ENCODE measurements at places on chromosomes 11 and 22.

- DNase-seq = no peak
Observed at GRCh38 chr11:66851239-66851596, 5.6 kb upstream of the LRFN4 start.

DNA sequence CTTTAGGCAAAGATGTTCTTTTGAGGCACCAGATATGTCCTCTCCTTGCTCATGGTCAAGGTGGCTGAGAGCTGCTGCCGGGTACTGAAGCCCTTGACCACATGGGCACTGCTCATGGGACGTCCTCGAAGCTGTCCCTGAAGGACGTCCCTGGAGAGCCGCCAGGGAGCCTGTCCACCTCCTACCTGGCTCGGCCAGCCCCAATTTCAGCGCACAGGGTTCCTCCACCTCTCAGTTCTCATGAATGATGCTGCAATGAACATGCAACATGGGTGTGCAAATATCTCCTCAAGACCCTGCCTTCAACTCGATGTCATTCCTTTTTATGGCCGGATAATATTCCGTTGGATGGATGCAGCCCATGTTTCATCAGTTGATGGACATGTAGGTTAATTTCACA lies 24.4 kb upstream of the TOLLIP start:
- no peak for DNase-seq

DNA sequence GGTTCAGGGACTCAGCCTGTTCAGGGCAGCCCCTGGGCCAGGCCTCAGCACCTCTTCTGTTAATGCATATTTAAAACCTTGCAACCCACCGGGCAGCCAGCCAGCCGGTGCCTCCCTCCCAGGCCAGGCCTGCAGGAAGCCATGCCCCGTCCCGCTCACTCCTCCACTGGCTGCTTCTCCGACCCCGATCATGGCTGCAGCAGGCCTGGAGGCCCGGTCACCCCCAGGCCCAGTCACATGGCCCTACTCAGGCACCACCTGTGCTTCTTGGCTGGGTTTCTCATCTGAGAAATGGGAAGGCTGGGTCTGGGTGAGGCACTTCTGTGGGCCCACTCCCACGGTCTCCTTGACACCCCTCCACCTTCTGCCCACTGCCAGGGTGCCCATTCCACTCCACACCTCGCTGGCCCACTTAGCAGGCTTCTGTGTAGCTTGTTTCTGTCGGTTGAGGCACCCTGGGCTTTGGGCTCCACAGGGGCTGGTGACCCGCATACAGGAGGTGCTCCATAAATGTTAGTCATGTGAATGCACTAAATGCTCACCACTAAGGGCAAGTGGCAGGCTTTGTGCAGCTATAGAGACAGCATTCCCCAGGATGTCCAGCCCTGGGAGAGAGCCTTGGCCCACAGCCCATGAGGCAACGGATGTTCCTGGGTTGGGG lies 11.4 kb downstream of the RTN4R start:
- no peak for DNase-seq

GRCh38 chr11:12141283-12141682 lies 30.9 kb downstream of the MICAL2 start:
- DNase-seq = no peak

DNA sequence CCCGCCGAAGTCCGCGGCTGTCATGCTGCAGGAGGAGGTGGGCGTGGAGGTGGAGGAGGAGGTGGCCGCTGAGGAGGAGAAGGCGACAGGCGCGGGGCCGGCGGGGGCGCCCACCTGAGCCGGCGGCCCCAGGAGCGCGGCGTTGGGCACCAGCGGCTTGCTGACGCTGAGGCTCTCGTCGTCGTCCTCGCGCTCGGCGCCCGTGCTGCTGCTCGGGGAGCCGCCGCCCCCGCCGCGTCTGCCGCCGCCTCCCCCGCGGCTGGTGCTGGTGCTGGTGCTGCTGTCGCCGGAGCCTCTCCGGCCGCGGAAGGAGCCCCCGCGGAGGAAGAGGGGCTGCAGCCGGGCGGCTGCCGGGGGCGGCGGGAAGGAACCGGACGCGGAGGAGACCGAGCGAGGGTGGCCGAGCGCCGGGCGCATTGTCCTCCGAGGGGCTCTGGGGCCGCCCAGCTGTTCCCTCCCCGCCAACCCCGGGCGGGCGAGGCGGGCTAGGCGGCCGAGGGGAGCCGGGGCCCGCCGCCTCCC lies 388 bp downstream of the TMEM121B start:
- DNase-seq = no peak

DNA sequence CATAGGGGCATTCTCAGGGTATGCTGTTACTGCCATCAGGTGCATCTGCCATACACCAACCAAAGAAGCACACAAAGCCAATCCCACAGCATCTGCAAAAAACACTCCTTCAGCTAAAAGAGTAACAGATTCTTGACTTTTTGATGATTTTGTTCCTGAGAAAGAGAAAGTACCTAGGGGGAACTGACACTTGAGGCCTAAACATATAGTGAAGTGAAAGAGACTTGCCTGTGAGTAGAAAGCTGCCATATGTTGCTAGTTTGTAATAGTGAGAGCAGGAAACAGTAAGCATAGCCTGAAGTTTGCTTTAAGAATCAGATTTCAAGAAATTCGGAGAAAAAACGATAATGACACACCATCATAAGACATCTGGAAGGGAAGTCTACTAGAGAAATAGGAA lies 97.9 kb upstream of the CTSC start:
- no peak for DNase-seq

DNA sequence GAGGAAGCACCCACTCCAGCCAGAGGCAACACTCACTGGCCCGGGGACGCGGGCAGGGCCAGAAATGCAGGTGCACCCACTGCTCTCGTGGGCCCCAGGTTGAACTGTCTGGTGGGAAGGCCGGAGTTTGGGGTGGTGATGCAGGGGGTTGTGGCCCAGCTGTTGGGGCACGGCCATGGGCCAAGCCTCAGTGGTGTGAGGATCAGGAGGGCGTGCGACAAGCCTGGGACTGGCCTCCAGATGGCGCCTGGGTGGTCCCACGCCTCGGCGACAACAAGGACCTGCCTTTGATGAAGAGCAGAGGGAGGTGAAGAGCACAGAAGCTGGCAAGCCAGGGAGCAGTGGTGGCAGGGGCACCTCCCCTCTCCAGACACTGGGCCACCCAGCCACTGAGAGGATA lies 240.8 kb downstream of the BRD1 start:
- no peak for DNase-seq

DNA sequence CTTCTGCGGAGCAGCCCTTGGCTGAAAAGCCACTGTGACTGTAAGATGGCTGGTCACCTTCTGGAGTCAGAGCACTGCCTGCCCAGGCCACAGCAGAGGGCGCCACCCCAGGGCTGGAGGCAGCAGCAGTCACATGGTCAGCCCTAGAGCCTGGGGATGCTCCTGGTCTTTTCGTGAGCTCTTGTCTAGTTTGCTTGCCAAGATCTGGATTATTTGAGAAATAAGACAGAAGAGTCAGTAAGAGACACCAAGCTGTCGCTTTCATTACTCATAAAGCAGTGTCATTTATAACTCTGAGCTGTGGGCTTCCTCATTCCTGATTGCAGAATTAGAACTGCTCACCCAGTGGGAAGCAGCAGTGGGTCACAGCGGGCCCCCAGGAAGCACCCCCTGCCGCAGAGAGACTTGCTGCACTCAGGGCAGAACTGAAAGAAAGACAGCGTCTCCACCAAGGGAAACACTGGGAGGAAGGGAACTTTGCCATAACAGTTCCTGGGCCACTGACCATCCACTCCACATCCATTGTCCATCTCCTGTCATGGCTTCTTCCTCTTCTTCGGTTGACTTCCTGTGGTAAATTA lies 56.7 kb downstream of the PPP6R2 start:
- no peak for DNase-seq

GRCh38 chr11:114031967-114032320 lies 27.6 kb upstream of the ZBTB16 start:
- DNase-seq = no peak

DNA sequence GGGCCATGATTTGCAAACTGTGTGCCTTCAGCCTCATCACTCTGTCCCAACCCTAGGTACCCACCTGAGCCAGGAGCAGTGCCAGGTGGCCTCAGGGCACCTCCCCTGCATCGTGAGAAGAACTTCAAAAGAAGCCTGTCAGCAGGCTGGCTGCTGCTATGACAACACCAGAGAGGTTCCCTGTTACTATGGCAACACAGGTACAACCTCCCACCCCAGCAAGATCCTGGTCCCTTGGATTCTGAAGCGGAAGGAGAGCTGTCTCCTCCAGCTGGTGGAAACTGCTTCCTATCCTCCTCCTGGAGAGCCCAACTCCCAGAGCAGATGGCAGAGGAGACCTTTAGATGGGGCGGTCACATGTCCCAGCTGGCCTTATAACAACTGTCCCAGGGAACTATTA lies 2.9 kb downstream of the ZP1 start:
- no peak for DNase-seq

DNA sequence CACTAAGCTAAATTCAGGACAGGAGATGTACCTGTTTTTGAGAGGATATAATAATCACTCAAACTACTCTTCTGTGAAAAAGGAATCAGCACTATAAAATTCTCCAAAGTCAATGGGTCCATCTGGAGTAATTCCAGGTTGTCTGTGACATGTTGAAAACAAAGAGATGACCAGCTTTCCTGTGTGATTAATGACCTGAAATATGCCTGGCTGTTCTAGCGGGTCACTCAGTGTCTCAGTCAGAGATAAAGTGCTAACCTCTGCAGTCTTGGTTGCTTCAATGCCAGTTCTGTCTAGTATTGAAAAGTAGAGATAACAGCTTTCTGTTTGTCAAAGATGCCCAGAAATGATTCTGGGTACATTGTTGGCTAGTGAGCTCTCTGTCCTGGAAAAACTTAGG lies 722.6 kb upstream of the TENM4 start:
- no peak for DNase-seq

GRCh38 chr11:10619131-10619680 lies 50.7 kb upstream of the LYVE1 start:
- no peak for DNase-seq

DNA sequence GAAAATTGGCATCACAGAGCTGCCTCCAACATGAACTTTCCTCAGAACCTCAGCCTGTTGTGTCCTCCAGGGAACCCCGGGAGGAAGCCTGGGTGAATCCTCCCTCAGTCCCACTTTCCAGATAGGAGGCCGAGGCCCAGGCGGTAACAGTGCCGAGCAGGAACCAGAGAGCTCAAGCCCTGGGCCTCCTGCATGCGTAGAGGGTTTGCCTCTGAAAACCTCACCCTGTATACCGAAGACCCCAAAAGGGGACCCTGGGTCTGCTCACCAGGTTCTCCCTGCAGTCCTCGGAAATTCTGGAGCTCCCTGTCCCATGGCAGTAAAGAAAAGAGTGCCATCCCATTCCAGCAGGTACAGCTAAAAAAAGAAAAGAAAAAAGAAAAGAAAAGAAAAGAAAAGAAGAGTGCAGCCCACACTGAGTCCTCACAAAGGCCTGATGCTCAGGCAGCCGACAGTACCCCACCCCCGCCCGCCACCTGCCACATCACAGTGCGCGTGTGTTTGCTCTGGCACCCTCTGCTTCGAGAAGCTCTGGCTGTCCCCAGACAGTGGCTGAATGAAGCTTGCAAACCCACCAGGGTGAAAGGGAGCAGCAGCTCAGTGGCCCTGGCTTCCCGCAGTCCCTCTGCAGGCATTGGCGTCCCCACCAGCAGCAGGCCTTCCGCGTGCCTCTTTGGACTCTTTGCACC lies 28.4 kb upstream of the FADD start:
- no peak for DNase-seq

GRCh38 chr11:120912915-120913314 lies 111.0 kb upstream of the TBCEL start:
- no peak for DNase-seq

GRCh38 chr11:73313652-73314051 lies 5.6 kb downstream of the ARHGEF17 start:
- no peak for DNase-seq

DNA sequence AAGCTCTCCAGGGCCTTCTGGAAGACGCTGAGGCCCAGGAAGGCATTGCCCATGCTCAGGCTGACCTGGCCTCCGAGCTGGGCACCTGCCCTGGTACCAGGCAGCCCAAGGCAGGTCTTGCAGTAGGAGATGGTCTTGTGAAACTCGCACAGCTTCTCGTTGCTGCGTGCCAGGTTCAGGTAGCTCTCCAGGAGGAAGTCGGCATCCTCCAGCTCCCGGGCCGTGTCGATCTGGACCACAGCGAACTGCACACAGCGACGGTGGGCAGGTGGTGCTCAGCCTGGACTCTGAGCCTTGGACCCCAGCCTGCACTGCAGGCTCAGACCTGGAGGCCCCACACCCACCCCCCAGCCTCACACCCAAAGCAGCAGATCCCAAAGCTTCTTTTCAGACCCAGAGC lies 1.0 kb downstream of the RAPSN start:
- no peak for DNase-seq

DNA sequence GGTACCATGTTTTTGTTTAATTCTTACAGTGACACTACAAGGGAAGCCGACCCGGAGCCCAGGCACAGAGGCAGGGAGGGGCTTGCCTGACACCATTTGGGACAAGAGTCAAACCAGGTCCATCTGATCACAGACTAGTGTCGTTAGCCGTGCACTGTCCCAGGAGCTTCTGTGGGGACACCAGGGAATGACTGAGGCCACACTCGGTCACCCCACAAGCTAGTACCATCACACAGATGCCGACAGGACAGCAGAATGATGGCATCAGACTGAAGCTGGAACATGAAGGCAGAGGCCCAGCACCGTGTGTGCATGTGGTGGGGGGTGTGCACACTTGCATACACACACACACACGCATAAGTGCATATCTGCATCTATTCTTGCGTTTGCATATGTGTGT lies 61.5 kb upstream of the NECTIN1 start:
- DNase-seq = no peak

DNA sequence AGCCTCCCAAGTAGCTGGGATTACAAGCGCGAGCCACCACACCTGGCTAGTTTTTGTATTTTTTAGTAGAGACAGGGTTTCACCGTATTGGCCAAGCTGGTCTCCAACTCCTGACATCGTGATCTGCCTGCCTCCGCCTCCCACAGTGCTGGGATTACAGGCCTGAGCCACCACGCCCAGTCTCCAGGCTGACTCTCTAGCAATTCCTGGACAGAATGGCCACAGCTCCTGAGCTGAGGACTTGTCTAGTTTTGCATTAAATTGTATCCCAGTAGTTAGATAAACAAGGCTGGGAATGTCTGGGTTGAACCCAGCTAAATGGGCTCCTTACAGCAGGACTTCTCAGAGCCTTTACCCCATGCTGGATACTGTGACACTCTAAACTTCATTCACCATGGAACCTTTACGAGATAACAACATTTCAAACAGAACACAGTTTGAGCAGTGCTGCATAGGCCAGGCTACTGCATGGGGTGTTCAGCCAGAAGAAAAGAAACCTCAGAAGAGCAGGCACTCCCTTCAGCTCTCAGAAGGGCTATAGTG lies 13.9 kb upstream of the MOGAT2 start:
- no peak for DNase-seq

Data from stimulated activated CD4-positive, alpha-beta T cell treated with anti-CD3 and anti-CD28 coated beads, TNF-alpha, amount 100 ng/mL, for 48 hours (primary cell).